Mesenteric fat pad (tissue), 1 donor: ENCODE measurements at places on chromosomes 2 and 18.

DNA sequence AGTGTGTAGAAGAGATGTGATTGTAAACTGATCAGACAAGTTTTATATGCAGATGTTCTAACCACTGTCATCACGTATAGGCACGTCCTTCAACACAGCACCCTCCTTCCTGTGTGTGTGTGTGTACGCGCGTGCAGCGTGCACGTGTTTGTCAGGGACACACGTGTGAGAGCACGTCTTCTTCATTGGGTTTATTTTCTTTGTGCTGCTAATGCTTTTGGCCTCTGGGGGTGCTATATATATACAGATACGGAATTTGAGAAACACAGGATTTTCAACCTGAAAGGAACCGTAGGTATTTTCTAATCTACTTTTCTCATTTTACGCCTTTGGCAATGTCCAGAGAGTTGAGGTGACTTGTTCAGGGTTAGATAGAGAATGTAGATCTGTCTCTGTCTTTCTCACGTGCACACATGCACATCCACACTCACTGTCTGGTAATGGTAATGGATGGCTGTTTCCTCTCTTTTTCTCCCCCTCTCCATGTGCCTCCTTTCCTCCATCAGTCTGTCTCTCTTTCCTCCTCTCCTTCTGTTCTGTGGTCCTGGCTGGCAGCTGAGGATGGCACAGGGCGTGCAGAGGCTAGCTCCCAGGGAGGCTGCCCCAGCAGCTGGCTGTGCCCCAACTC, 13.4 kb upstream of the CELF4 start:
- no peak for DNase-seq

GRCh38 chr18:62723666-62724281, 8.4 kb downstream of the PHLPP1 start:
- DNase-seq, result no peak

- DNase-seq, result no peak
Measured at GRCh38 chr2:219951099-219951498, 323.7 kb downstream of the SLC4A3 start.

- DNase-seq, result no peak
Measured at GRCh38 chr2:20563833-20564232, 87.1 kb downstream of the HS1BP3 start.

GRCh38 chr2:110105608-110106467, 9.8 kb downstream of the MALL start:
- DNase-seq, result no peak

DNA sequence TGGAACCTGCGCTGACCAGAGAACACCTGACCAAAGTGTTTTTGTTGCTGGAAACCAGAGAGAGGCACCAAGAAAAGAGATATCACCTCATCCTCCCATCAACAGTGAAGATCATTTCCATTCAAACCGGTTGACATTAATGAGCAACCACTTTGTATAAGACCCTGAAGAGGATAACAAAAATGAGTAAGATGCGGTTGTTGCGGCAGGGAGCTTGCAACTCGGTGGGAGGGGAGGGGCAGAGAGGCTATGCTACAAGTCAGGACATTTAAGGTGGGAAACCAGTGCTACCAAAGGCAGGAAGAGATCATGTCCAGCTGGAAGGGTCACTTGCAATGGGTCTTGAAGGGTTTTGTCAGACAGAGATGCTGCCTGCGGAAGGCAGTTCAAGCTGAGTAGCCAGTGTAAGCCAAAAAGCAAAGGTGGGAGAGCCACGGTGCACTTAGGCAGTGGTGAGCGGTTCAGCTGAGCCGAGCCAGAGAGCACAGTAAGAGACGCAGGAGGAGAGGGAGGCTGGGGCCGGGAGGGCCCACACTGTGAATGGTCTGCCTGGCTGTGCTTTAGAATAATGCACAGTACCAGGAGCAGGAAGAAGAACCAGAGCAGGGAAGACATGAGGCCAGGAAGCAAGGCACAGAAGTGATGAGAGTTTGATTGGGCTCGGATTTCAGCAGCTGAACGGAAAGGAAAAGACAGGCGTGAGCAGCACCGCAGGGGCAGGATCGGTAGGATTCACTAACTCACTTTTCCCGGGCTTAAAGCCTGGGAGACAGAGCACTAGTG, 24.4 kb upstream of the DTNB start:
- peak; percentile 74 for DNase-seq

DNA sequence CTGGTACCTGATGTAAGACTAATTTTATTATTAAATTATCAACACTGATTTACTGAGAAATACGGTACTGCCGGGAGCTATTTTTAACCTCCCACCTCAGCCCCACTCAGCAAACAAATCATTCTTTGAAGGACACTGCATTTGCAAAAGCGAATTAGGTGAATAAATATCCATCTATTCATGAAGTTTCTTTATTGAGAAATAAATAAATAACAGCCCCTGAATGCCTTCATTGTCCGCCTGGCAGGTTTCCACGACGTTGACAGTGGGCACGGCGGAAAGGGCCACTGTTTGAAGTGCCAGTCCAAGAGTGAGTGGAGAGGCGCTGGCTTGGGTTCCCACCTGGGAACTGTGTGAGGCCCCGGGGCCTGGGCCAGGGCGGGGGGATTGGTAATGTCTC, 15.7 kb downstream of the C1QL2 start:
- no peak for DNase-seq

DNA sequence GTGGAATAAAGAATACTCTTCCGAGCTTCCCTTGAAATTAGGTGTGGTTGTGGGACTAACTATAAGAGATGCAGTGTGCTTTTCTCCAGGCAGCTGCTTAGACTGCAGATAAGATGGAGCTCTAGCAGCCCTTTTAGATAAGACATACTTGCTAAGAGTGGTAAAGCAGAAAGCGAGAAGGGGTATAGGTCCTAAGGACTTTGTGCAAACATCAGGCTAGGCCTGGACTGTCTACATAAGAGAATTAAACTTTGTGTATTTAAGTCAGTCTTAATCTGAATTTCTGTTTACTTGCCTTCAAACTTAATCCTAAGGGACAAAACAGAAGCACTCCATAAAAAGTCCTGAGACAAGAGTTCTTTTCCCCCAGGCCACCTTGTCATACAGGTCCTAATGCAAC, 218.9 kb downstream of the RAB3GAP1 start:
- DNase-seq, result no peak

- peak; percentile 82 for DNase-seq
Measured at GRCh38 chr2:241903121-241904010, 33.8 kb downstream of the RTP5 start.

DNA sequence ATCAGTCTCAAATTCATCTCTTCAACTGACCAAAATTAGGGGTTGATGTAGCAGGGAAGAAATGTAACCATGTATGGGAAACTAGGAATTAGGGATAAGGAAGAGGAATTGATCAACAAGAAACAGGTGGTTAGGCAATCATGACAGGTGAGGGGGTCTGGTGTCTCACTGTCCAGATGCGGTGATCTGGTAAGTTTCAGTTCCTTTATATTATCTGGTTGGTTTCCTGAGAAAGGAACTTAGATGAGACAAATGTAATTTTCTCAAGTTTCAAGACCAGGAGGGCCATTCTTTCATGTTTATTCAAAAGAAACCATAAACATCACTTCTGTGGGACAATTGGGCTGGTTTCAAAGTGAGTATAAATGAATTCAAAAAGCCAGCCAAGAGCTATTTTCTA, 306.2 kb upstream of the KCNJ3 start:
- DNase-seq, result no peak

DNA sequence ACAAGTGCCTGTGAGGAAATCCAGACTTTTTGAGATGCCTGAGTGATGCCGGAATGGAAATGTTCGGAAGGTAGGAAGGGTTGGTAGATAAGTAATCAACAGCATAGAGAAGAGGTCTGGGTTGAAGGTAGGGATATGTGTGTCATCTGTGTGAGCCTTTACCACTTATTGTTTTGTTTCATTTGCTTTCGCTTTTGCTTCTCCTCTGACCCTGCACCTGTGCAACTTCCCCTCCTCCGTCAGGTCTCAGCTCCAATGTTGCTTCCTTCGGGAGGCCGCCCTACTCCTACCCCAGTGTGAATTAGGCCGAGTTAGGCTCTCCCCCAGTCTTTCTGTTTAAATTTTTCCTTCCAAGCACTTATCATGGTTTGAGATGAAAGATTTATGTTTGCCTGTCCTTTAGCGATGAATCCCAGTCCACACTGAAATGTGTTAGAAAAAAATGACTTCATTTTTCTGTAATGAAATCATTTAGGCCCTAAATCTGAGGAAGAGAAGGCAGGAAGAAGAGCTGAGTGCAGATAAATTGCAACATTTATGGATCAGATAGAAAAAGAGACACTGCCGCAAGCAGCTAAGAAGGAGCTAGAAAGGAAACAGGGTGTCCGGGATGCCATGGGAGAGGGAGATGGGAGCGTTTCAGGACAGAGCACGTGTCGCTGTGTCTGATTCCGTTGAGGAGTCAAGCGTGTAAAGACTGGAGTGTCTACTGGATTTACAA, 139.6 kb upstream of the PELI1 start:
- DNase-seq, result no peak

- no peak for DNase-seq
Measured at GRCh38 chr2:33289961-33290360, 186.5 kb upstream of the RASGRP3 start.

DNA sequence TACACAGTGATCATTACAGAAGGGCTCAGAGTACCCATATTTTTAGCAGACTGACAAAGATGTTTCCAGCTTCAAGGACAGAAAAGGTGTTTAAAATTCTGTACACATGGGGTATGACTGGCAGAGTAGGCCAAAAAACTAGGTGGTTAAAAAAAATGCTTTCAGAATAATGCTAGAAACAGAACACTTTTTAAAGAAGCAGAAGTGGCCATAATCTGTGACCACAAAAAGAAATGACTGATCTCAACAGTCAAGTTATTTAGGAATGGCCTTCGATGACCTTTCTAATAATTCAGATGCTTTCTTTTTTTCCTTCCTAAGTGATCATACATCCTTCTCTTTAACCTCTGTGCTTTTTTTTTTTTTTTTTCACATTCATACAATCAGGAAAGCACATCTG, 4.1 kb upstream of the AQP4 start:
- no peak for DNase-seq

GRCh38 chr2:239401881-239402233, 1.0 kb upstream of the HDAC4 start:
- DNase-seq, result peak; percentile 91

GRCh38 chr2:17915099-17915498, 36.6 kb downstream of the KCNS3 start:
- no peak for DNase-seq

DNA sequence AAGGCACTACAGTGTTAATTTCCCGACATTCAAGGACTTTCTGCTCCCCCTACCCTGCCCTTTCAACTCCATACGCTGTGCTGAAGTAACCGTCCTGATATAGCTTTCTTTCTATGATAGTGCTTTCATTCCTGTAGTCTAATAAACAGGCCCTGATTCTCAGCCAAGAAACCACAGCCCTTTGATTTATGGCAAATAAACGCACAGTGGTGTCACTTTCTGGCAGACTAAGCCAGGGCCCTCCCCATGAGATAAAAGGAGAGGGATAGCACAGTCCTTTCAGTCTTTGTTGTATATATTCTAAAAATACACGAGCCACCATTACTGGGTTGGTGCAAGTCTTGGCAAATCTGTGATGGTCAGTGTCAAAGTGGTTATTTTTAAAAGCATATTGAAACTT, 291.2 kb downstream of the ALPK2 start:
- DNase-seq, result no peak

DNA sequence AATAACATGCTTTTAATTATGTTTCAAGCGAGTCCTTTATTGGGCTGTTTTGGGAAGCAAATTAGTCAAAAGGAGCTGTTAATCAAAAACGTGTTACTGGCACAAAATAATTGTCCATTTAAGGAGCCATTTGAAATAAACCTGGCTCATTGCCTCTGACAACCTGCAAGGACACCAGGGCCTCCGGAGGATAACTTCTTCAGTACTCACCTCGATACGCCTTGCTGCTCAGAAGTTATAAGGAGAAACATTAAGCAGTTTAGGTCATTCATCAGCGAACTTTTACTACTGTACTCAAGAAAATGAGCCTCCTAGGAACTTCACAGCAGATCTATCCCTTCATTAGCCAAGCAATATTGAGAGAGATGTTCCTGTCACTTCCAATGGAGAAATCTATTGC, 1579.2 kb upstream of the ACVR2A start:
- no peak for DNase-seq

DNA sequence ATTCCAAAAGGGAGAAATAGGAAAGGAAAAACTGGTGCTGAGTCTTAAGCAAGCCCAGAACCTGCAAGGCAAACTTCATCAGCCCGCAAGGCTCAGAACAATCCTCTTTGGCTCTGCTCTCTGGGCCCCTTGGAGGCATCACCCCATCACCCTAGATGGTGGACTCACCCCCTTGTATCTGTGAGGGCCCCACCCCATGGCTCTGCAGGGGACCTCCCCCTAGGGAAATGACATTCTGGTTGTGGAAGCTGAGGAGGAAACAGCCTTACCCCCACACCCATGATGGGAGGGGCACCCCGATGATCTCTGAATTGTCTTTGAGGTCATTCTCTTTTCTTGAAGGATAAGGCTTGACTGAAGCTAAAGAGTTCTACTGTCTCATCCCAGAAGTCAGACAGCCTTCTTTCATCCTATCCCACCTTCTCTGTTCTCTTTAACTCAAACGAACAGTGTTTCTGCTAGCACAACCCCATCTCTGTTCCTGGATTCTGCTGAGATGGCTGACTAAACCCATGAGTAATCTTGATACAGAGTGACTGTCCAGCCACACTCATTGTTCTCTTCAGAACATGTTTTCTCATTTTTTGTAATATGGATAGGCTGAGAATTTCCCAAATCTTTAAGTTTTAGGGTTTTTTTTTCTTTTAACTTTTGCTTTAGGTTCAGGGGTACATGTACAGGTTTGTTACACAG, 492.1 kb upstream of the MYT1L start:
- peak; percentile 18 for DNase-seq
